ENCODE measurements at places on chromosomes 4 and X.

- ATAC-seq = no peak
Observed at GRCh38 chr4:94435874-94436273, 15.9 kb upstream of the PDLIM5 start.

DNA sequence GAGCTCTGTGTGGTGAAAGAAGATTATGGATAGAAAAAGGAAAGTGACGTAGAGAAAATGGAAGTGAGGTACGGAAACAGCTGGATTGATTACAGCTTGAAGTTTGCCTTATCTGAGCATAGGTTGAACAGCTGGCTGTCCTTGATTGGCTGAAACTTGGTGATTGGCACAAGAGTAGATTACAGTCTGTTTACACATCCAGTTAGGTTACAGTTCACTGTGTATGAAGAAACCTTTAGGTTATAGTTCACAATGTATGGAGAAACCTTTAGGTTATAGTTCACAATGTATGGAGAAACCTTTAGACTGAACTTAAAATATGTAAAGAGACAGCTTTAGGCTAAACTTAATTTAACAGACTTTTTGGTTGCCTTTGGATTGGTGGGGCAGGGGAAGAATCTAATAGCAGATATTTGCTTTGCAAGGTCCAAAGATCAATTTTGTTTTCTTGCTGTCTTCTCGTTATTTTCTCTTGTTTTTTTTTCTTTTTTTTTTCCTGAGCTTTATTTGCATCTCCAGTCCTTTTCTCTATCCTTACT is 15.6 kb upstream of the ART3 start:
- no peak for ATAC-seq

GRCh38 chrX:112612558-112612957 is 67.2 kb downstream of the LHFPL1 start:
- no peak for ATAC-seq

GRCh38 chr4:126725906-126726305 is 906.9 kb upstream of the INTU start:
- ATAC-seq = no peak

DNA sequence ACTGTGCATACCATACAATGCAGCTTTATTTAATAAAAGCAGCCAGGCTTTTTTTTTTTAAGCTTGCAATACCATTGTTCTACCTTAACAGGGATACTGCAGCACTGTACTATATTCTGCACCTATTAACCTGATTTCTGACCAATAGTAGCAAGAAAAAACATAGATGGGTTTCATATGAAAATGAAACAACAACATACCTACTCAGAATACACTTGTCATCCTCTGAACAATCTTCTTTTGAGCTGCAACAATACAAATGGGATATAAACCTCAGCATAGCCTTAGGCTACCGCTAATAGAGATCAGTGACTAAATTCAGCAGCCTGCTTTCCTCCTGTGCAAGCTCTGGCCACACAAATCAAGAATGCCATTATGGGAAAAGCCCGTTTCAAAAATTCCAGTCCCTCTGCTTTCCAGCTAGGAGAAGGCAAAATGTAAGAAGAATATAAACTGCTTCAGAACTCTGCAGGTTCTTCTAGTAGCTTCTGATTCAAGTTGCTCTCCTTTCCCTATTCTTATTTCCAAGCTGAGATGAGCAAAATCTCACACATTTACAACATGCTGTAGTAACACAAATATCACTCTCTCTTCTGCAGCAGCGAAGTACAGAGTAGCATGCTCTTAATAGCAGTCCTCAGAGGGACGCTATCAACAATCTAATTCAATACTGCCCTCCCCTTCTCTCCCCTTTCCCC is 143.4 kb downstream of the KLHL13 start:
- ATAC-seq = no peak

- ATAC-seq = peak; percentile 67
Observed at GRCh38 chr4:76765473-76766183, 132.3 kb downstream of the SOWAHB start.

- ATAC-seq = no peak
Observed at GRCh38 chr4:80192937-80193336, 4.4 kb upstream of the PRDM8 start.

DNA sequence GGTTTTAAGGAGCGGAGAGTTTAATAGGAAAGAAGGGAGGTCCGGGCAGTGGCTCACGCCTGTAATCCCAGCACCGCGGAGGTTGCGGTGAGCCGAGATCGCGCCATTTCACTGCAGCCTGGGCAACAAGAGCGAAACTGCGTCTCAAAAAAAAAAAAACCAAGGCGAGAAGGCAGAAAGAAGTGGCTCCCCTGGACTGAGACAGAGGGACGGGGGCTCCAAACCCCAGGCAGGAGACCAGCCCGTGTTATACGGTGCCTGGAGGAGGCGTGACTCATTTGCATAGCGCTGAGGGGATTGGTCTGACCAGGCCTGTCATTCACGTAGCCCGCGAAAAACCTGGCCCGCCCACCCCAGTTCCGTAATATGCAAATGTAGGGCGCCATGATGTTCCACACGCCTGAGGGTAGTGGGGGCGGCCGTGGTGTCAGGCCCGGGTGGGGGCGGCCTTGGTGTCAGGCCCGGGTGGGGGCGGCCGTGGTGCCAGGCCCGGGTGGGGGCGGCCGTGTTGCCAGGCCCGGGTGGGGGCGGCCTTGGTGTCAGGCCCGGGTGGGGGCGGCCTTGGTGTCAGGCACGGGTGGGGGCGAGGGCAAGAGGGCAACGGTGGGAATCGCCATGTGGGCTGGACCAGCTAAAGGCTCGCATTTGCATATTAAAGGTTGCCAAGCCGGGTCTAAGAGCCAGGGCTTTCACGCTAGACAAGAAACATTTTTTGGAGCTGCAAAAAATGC is 2.1 kb downstream of the PLCXD1 start:
- ATAC-seq = peak; percentile 100

DNA sequence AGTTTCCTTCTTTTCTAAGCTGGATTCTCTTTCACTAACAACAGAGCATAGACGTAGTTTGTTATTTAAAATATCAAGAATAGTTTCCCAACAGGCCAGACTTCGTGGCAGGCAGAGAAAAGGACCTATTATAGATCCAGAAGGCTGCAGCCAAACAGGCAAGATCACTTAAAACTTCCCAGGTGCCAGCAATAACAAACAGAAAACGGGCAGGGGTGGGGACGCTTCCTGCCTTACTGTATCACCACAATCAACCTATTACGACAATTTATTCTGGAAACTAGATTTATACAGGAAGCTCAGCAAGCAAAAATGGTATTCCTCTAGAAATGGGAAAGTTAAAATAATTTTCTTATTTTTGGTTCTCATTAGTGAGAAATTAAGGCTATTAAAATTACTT is 22.1 kb downstream of the RWDD4 start:
- ATAC-seq = no peak

All from activated T-helper 17 cell treated with anti-CD3 and anti-CD28 coated beads, Interleukin-2, amount 50 U/mL, for 72 hours (primary cell).